Activated T-helper 1 cell treated with anti-CD3 and anti-CD28 coated beads, Interleukin-12 subunit alpha, Interleukin-12 subunit beta, Interleukin-2, Interleukin-4 antibody, amounts not matched to agents 30 ng/mL and 10 ng/mL and 1 ng/mL, durations not matched to agents 14 hours and 24 hours and 36 hours (primary cell): ENCODE measurements at places on chromosomes 12 and 14. TPM values are rescaled to one million over a fixed set of nuclear protein-coding genes. Genes with fewer than 3 reads are reported as not detected.

DNA sequence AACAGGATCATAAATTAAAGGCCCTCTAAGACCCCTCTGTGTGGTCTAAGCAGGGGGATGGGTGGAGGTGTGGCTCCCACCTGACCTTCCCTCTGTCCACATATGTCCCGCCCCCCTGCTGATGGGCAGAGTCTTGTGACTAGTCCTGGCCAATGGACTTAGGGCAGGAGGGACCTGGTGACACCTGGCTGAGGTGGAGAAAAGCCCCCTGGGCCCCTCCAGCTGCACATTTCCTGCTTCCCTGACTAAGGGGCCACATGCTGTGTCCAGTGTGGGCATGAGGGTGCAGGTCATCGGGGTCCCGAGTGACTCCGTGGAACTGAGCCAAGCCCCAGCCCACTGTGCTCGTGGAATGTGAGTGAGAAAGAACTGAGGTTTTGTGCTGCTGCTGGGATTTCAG is 254.7 kb downstream of the ADGRD1 start:
- H3K36me3 ChIP-seq: peaks cover 3% of the 10 kb centered on the region
- H3K27ac ChIP-seq: no peak overlapping the region
- H3K4me1 ChIP-seq: peaks cover 31% of the 10 kb centered on the region
- H3K27me3 ChIP-seq: no peaks in the 10 kb centered on the region

DNA sequence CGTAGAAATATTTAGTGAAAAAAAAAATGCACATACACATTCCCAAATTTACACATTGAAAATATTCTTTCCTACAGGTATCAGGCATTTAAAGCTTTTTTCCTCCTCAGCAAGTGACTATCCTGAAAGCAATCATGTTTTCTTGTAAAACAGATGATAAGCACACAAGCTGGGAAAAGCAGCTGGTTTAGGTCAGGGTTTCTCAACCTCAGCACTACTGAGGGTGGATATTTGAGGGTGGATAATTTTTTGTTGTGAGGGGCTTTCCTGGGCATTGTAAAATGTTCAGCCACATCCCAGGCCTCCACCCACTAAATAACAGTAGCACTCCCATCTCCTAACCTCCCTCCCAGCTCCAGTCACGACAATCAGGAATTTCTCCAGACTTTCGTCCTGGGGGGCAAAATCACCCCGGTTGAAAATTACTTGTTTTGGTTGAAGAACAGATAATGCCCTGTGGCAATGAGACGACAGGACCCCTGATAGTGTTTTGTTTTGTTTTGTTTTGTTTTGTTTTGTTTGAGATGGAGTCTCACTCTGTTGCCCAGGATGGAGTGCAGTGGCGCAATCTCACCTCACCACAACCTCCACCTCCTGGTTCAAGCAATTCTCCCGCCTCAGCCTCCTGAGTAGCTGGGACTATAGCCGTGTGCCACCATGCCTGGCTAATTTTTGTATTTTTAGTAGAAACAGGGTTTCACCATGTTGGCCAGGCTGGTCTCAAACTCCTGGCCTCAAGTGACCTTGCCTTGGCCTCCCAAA is 15.0 kb upstream of the NT5DC3 start:
- peaks cover 11% of the 10 kb centered on the region for H3K27me3 ChIP-seq
- no peaks in the 10 kb centered on the region for H3K36me3 ChIP-seq
- peaks cover under 1% of the 10 kb centered on the region for H3K4me1 ChIP-seq

Gene AKAP6
- total RNA-seq: 0.21 and 0.59 TPM in 2 replicates

DNA sequence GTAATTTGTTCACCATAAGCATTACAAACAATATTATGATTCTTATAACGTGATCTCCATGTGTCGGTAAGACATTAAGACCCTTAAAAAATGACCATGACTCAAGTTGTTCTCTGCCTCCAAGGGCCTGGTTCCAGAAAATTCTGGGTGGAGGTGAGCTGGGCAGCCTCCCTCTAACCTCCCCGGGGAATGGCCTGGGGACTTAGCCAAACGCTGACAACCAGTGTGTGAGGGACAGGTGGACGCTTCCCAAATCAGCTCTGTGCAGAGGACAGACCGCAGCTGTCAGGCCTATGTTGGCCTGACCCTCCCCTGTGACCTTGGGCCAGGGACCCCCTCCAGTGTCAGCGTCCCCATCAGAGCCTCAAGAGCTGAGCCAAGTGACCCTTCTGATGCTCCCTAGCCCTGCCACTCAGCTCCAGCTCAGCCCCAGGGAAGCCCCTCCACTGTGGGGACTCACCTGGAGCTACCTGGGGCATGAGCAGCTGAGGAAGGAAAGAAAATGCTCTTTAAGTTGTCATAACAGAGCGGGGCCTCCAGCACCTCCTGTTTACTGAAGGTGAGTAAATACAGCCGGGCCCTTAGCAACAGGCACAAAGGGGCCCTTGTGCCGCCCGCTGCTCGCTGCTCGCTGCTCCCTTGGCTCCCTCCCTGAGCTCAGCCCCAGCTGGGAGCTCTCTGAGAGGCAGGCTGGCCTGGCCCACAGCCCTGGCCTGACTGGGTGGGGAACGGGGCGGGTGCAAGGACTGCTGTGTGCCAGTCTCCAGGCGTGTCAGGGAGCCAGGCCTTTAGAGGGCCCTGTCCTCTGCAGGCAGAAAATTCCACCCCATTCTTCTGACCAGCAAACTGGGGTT is 116.6 kb downstream of the CALM1 start:
- DNase-seq: no peak
- H3K27ac ChIP-seq: no peak overlapping the region
- H3K4me1 ChIP-seq: no peaks in the 10 kb centered on the region
- H3K36me3 ChIP-seq: no peaks in the 10 kb centered on the region
- no peak overlapping the region for H3K4me3 ChIP-seq
